ENCODE measurements at places on chromosomes 2 and 18.

DNA sequence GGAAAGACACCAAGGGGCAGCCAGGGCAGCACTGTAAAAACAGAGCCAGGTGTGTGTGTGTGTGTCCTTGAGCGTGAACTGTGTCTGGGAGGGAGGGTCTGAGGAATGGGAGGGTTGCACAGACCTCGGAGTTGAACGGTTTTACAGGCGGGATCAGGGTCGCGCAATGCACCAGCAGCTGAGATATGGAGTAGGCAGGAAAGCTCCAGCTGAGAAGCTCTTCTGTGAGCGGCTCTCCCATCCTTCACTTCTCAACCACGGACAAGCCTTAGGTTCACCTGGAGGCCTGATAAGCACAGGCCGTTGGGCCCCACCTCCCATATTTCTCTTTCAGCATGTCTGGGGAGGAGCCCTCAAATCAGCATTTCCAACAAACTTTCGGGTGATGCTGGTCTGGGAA is 12.1 kb downstream of the SERTAD2 start:
- no peak for DNase-seq

GRCh38 chr2:152523091-152523490 is 188.1 kb downstream of the FMNL2 start:
- DNase-seq, result no peak

GRCh38 chr2:105308382-105309146 is 21.0 kb downstream of the TGFBRAP1 start:
- no peak for DNase-seq

- no peak for DNase-seq
Observed at GRCh38 chr2:169815849-169816248, 8.9 kb downstream of the METTL5 start.

DNA sequence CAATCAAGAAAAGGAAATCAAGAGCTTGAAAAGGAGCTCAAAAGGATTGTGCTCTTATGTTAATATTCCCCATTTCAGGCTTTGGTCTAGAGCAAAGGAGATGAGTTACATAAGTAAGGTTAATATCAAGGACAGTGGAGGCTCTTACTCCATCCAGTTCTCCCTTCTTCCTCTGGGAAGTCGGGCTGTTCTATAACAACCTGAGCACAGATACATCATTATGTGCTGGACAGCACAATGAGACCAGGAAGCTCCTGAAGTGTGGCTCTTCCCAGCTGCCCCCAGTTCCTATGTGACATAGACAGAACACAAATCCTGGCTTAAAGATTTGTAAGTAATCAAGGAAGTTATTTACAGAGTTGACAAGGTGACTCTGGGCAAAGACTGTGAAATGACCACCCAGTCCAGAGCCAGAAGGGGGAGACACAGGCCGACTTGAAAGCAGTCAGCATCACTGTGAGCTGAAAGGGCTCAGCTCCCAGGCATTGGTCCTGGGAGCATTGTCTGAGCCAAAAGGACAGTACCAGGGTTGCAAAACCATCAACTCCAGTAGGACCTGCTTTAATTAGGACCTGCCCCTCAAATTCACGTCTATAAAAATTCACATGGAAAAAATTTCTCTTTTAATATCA is 917.6 kb upstream of the ACVR2A start:
- DNase-seq, result no peak

- DNase-seq, result no peak
Observed at GRCh38 chr2:107281637-107282036, 395.7 kb upstream of the ST6GAL2 start.

DNA sequence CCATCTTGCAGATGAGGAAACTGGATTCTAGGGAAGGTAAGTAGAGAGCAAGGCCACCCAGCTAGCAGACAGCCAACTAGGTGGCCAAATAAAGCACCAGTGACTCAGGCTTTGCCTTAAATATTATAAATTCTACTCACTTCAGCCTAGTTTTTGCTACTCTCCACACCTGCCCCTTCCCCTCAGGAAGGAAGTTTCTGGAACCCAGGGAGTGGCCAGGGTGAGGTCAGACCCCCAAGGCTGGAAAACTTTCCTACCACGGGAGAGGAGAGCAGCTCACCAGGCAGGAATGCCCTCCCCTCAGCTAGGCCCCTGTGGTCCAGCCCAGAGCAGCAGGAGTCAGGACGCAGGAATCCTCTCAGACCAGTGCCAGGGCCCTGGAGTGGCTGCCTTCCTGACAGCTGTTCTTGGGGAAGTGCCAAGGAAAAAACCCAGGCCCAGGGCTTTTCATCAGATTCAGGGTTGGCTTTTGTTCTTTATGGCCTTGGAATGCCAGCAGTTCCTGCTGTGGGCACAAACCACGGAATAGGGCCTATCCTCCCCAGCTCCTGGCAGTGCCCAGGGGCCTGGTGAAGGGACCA is 5.1 kb upstream of the PAX8 start:
- DNase-seq, result no peak

DNA sequence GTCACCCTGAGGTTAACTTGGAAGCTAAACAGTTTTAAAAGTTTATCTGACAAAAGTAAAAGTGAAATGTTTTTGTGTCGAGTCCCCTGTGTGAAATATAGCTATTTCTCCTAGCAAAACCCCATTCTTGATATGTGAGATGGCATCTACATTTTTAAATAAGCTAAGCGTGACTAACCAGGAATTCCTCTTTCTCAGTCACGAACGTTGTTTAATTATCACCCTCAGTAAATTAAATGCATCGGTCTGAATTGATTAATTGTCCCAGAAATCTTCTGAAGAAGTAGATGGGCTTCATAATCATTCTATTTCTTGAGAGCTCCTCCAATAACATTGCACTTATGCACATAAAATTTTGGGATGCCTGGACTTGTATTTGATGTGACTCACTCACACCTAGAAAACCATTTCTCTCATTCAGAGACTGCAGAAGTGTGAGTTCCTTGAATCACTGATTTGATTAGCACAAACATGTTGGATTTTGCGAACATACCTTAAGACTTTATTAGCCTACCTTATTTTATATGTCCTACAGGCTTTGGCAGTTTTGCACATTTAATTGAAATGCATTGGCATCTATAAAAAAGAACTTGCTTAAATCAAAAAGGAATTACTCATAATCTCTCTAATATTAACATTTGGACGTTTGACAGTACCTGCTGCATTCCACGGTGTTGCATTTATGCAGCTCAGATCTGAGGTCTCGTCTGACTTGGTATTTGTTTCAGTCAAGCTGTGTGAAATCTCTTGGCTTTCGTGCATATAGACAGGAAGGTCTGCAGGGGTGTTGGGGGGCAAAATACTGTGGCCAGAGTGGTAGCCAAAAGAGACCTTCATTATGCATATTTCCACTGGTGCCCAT is 475.2 kb downstream of the EPHA4 start:
- no peak for DNase-seq

GRCh38 chr2:143261986-143262385 is 132.8 kb downstream of the ARHGAP15 start:
- DNase-seq, result peak; percentile 56

Data from stimulated activated CD8-positive, alpha-beta memory T cell treated with anti-CD3 and anti-CD28 coated beads, Interleukin-4, amount 100 ng/mL, for 48 hours (primary cell).